ENCODE measurements at places on chromosomes 6 and 20.

DNA sequence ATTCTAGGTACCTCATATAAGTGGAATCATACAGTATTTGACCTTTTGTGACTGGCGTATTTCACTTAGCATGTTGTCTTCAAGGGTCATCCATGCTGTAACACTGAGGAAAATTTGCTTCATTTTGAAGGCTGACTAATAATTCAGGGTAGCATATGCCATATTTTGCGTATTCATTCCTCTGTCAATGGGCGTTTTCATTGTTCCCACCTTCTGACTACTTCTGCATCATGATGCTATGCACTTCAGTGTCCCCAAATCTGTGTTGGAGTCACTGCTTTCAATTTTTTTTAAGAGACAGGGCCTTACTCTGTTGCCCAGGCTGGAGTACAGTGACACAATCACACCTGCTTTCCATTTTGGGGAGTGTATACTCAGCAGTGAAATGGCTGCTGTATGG lies 51.6 kb downstream of the SYNDIG1 start:
- no peak for DNase-seq

GRCh38 chr20:46000262-46000996 lies 8.3 kb upstream of the MMP9 start:
- DNase-seq: no peak

DNA sequence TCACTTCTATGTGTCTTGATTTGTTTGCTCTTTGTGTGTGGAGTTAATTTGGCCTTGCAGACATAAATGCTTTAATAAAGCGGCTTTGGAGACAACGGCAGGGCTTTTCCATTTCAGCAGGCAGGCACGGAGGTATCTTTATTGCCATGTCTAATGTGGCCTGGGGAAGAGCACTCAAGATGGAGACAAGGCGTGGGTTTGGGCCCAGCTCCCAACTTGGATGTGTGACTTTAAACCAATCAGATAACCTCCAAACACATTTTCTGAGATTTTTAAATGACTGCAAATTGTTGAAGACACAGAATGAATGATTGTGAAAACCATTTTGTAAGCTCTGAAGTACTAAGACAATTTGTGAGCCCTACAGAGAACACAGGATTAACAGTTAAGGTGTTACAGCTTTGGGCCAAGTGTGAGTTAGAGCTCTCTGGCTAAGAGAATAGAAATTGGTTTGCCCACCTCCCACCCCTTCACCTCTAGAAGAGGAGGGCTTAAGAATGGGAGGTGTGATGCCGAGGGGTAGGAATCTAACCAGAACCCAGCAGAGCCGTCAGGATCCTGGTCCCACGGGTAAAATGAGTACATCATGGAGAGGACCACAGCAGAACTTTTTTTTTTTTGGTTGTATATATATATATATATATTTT lies 9.0 kb downstream of the DYNLT1 start:
- no peak for DNase-seq

DNA sequence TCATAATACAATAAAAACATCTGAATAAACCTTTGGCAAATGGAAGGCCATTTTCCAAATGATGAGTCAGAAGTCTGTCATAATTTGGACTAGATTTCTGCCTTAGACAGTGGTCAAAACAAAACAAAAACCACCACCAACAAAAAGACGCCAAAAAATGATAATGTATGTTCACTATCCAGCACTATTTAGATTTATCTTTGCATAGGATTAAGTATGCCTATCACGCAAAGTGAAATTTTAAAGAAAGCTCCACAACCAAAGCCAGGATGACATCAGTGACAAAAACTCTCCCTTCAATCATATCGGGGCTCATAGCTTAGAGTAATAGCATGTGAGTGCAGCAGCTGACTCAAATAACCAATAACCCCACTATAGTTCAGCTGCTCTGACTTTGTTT lies 201.9 kb downstream of the MOXD1 start:
- no peak for DNase-seq

GRCh38 chr6:126957721-126958120 lies 160.8 kb upstream of the RSPO3 start:
- no peak for DNase-seq

DNA sequence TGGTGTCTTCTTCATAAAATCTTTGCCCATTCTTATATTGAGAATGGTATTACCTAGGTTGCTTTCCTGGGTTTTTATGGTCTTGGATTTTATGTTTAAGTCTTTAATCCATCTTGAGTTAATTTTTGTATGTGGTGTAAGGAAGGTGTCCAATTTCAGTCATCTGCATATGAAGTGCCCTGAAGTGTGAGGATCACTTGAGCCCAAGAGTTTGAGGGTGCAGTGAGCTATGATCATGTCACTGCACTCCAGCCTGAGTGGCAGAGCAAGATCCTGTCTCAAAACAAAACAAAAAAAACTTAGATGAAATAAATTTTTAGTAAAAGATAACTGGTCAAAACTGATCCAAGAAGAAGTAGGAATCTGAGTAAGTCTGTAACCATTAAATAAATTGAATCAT lies 215.4 kb downstream of the TBC1D7 start:
- no peak for DNase-seq

- no peak for DNase-seq
Measured at GRCh38 chr6:32337186-32337805, 34.4 kb downstream of the TSBP1 start.

DNA sequence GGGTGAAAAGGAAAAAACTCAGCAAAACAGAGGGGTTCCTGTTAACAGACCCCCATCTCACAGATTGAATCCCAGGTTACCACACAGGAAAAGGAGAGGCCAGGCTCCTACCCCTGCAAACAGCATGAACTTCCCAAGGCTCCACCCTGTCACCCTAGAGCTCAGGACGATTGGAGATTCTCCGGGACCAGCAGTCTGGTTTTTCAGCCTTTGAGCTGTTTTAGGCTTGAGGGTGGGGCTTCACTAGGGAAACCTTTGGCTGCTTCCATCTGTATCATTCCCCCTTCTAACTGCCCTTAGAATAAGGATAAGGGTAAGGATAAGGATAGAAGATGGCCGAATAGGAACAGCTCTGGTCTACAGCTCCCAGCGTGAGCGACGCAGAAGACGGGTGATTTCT lies 16.0 kb downstream of the C6orf58 start:
- no peak for DNase-seq

- DNase-seq: no peak
Measured at GRCh38 chr6:76790881-76791280, 672.4 kb downstream of the HTR1B start.

DNA sequence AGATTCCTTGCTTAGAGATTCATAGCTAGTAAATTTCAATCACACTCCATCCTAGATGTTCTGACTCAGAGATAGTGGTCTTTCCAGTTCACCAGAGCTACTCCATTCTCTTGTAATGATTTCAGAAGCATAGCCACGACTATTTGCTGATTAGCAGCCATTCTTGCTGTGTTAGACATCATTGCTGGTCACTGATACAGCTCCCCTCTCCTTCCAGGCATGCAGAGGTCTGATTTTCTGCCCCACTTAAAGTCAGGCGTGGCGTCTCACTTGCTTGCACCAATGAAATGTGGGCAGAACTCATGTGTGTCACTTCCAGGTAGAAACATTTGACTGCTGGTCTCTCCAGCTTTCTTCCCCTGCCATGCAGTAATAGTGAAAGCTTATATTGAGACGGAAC lies 168.9 kb upstream of the JARID2 start:
- DNase-seq: no peak

GRCh38 chr6:16850681-16851026 lies 89.4 kb upstream of the ATXN1 start:
- no peak for DNase-seq

- DNase-seq: no peak
Measured at GRCh38 chr20:63176034-63176426, 39.9 kb downstream of the YTHDF1 start.

GRCh38 chr6:133896344-133896721 lies 7.4 kb downstream of the TCF21 start:
- DNase-seq: no peak

DNA sequence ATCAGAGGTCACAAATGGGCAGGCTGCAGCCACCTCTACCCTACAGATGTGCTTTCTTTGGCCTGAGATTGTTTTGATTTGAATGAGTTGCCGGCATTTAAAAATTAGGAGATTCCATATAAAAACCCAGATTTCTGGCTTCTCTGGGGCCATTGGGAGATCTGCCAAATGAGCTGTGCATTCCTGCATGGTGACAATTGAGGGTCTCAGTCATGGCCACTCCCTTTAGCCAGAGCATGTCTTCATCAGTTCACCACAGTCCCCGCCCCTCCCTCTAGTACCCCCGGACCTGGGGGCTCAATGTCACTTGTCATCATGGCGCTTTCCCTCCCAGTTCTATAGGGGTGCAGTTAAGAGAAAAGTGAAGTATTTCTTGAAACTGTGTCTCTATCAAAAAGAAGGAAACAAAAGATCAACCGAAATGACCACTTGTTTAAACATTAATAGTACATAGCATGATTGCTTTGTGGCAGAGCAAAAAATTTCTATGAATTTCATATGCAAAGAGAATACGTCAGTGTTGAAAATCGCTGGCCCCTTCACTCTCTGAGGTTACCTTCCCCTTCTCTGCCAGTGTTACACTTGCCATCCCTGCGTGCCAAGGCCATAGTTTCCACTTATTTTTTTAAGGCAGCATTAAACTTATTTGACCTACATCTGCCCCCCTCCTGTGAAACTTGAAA lies 21.1 kb downstream of the EYA2 start:
- no peak for DNase-seq

DNA sequence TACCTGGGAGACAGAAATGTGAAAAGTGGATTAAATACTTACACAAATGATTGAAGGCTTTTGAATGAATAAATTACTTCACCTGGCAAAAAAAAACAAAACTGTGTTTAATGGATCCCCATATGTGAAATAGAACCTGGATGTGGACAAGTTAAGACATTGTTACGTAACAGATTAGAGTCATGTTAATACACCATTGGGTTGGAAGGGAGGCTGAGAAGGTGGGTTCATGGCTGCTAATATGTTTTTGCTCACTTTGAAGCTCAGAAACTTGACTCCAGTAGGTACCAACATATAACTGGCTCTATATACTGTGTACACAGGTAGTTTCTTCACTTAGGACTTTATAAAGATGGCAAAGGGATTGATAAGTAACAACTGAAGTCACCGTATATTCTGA lies 21.4 kb upstream of the TENT5A start:
- no peak for DNase-seq

DNA sequence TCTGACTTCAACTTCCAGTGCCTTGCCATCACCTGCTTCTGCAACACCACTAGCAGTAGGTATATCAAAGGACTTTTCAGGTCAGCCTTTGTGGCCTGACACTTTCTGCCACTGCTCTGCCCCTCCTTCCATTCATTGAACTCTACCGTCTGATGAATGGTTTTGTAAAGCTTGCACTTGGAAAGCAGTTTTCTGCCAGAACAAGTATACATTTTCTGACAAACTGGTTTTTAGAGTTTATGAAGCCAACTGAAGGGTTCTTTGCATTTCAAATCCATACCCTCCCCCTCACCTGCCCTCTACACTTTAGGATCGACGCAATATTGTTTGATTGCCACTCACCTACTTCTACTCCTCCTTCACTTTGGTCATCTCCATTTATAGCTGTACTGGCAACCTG lies 603.1 kb downstream of the HACE1 start:
- no peak for DNase-seq

- no peak for DNase-seq
Measured at GRCh38 chr6:39706819-39707335, 18.3 kb downstream of the KIF6 start.

DNA sequence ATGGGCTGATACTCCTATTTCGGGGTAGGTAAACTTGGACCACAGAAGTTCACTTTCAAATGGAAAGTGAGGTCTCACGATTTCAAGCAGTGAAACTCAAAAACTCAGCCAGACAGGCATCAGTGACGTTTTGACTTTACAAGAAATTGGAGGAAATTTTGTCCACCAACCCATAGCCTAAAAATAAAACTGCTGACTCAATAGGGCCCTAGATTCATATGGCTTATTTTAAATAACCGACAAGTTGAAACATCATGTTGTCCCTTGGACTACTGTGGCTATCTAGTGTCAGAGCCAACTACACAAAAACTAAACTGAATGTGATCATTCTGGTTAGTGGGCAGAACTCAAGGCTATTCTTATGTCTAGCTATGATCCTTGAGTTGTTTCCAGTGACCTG lies 486.3 kb downstream of the GRIK2 start:
- no peak for DNase-seq

GRCh38 chr6:13229205-13230085 lies 98.9 kb downstream of the TBC1D7 start:
- no peak for DNase-seq

GRCh38 chr20:44489223-44489622 lies 13.5 kb downstream of the TTPAL start:
- DNase-seq: no peak

DNA sequence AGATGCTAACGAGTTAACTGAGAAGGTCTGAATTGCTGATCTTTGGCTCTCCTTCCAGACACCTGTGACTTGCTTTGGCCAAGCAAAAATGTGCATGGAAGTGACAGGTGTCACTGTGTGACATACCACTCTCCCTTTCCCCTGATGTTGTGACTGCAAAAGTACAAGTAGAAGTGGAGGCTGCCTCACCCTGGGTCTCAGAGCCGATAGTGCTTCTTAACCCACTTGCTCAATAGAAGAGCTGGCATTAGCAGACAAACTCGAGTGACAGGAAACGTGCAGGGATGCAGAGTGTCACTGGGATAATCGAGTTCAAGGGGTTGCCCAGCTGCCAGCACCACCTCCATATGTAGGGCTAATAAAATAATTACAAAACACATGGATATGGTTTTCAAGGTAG lies 16.4 kb upstream of the SPO11 start:
- no peak for DNase-seq

DNA sequence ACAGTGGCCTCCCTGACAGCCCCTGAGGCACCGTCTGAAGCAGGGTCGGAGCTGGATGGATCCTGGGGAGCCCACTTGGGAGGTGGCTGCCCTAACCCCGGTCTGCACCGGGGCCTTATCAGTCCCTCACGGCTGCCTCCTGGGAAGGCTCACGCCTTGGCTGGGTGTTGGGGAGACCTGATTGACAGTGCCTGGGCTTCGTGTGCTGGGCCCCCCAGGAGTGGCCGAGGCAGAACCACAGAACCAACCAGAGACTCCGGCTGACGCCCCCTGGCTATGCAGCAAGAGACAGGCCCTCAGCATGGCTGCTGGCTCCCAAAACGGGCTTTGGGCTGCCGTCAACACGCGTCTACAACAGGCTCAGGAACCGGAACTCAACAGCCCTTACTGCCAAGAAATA lies 219.6 kb downstream of the TAF4 start:
- no peak for DNase-seq

DNA sequence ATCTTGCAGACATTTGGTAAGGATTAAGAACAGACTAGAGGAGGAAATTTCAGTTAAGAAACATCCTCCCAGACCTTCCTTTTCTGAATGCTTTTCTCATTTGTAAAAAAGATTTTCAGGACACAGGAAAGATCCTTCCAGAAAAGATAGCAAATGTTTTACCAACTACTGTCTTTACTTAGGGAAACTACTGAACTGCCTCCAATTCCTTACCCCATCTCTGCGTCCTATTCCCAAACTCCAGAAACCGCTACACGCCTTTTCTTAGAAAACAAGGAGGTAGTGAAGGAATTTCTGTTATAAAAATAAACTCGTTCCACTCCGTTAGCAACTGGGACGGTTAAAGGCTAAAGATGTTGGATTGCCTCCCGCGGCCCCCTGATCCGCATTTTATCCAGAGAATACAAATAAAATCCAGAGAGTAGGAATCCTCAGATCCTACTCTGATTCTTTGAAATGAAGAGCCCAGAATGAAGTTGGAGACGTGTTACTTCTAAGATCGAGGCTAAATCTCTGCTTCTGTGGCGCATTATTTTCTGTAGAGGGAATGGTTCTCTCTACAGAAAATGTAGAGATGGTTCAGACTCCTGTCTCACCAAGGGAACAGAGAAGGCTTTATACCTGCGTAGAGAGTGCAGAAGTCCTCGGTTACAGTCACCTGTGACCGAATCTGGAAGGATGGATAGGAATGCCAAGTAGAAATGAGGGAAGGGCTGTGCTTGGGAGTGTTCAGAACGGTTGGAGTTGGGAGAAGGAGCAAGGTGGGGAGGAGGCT lies 133.0 kb downstream of the GPX5 start:
- no peak for DNase-seq
